ENCODE measurements at places on chromosomes 7 and 10. TPM values are rescaled to one million over a fixed set of nuclear protein-coding genes. Genes with fewer than 3 reads are reported as not detected.

DNA sequence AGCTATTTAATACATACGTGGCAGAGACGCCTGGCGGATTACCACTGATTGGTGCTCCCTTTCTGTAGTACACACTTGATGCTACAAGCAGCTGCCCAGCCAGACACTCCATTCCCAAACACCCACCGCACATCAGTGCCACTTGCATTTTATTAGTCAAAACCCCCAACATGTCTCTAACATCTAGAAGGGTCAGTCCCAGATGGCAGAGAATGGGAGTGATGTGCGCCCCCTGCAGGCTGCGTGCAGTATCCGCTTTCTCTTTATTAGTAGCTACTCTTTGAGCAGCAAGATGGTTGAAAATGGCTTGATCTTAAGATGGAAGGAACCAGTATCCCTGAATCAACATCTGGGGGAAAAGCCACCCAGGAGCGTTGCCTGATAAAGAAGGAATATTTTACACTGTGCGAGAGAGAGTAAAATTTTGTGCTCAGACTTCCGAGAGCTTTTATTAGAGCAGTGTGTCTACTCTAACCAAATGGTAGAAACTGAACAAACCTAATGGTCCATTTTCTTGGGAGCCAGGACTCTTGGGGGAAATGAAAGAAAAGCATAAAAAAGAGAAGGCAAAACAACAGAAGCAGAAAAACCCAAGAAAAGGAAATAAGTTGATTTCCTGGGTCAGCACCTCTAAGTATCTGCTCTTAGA, 78.3 kb downstream of the ST8SIA6 start:
- DNase-seq = peak; percentile 37

DNA sequence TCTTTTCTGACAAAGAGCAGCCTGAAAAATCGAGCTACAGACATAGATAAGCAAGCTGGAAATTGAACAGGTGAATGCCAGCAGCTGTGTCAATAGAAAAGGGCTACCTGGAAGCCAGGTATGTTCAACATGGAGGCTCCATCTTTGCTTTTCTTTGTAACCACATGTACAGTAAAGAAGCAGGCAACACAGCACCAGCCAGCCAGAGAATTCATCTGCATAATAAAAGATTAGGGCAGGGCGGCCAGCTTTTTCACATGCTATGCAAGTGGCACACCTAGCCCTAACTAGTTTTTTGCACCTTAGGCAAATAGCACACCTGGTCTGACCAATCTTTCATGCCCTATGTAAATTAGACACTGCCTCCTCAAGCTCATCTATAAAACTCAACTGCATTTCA, 25.7 kb downstream of the COG5 start:
- DNase-seq = no peak

DNA sequence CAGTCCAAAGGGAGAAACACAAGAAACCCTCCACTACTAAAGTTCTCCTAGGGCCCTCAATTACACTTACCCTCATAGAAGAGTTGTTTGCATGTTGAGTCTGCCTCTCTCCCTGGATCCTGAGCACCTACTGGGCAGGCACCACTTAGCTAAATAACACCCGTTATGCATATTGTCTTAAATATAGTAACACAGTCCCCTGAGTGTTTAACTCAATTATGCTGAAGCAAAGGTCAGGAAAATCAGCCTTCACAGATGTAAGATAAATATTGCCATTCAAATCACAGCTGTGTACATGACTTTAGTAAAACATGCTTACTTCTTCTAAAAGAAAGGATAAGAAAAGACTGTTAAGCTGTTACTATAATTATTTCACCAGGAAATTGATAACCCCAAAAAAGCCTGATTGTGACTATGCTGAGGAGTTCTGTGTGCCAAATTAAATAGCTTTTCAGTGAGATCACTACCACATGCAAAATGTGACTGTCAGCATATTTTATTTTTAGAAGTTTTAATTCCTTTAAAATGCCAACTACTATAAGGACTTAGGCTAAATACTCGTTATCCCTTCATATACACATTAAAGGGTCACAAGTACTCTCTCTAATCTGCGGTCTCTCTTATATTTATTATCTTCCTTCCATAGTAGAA, 733.9 kb upstream of the PHF14 start:
- no peak for DNase-seq

DNA sequence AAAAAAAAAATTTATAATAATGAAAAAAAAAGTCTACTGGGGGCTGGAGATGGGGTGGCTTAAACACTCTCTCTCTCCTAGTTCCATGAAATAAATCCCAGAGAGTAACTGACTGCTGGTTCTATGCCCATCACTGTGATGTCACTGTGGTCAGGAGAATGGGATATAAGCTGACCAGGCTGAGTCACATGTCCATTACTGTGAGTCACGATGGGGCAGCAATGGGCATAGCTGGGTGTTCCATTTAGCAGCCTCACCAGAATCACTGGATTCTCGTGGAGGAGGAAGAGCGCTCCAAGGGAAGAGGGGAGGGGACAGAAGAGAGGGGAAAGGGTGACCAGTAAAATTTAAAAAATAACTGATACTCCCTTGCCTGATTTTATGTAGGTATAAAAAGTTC, 37.1 kb downstream of the MASTL start:
- DNase-seq = peak; percentile 98

DNA sequence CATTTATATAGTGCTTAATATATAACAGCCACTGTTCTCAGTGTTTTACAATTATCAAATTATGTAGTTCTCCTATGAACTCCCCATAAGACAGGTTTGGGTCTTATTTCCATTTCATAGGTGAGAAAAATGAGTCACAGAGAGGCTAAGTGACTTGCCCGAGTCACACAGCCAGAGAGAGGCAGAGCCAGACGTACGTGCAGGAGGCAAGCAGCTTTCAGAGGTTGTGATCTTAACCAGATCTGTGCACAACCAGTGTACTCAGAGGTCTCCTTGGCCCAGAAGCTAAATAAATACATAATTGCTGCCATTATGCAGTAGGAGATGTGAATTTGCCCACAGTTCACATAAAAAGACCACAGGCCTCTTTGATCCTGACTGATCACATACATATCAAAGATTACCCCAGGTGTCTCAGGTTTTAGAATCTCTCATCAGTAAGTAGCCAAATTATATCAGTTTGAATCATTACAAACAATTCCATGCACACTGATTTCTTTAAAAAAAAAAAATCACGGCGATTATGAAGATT, 304.7 kb upstream of the AOAH start:
- DNase-seq = no peak

- DNase-seq = no peak
Observed at GRCh38 chr7:121473645-121474300, 77.7 kb upstream of the FAM3C start.

DNA sequence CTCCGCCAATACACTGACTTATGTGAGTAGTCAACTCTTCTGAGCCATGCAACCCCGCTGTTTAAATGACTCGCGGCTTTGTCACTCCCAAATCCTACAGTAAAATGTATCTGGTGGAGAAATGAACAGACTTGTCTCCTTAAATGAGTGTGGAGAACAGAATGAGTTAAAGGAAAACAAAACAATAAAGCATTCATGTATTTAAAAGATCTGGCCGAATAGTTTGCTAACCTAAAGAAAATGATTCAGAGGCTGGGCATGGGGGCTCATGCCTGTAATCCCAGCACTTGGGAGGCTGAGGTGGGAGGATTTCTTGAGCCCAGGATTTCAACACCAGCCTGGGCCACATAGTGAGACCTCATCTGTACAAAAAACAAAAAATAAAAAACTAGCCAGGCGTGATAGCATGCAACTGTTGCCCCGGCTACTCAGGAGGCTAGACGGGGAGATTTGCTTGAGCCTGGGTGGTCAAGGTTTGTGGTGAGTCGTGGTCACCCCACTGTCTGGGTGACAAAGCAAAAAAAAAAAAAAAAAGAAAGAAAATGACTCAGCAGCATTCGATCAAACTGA, 86.5 kb upstream of the PFKP start:
- DNase-seq = peak; percentile 45

DNA sequence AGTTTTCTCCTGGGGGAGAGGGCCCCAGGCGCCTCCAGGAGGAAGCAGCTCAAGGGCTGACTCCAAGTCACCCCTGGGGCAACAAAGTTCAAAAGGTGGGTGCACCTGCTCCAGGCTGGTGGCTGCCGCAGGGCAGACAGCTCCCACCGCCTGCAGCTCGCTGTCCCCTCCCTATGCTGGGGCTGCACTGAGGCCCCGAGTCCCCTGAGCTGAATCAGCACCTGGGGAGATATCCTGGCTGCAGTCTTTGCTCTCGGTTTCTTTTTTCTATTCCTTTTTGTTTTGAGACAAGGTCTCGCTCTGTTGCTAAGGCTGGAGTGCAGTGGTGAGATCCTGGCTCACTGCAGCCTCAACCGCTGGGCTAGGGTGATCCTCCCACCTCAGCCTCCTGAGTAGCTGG, 183.4 kb downstream of the DNAJB6 start:
- no peak for DNase-seq

- DNase-seq = no peak
Observed at GRCh38 chr10:43419997-43420368, 11.0 kb upstream of the HNRNPF start.

GRCh38 chr10:77522268-77522809, 115.3 kb downstream of the KCNMA1 start:
- no peak for DNase-seq

DNA sequence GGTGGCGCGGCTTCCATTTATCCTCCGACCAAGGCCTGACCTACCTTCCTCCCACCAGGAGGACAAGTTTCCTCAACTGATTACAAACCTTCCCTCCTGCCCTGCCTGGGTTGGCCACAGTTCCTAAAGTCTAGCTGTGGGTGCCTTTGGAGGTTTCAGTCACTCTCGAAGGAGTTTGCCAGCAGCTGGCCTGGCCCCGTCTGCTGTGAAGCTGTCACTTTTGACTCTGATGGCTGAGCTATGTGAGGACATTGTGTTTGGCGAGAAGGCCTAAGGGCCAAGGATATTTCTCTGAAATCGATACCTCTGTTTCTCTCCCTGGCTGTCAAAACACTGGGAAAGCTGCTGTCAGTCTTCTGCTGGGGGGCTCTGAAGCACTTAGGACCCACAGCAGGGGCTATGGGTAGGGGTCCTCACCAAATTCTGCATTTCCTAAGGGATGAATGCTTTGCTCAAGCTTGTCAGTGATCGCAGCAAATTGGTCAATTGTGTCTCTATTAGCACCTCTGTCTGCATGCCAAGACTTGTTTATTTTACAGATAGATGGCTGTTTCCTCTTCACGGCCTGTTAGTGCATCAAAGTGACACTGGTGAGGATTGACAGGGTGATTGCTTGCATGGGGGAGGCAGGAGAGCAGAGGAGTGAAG, 31.9 kb upstream of the SAMD8 start:
- no peak for DNase-seq

GRCh38 chr7:25662841-25663800, 434.8 kb upstream of the NPVF start:
- no peak for DNase-seq

GRCh38 chr10:97640174-97640867, at the start of gene PI4K2A:
PI4K2A (plus strand) TSS chr10:97640671; CDS start chr10:97640743, 72 bp downstream.
- peak; percentile 97 for DNase-seq

- DNase-seq = no peak
Observed at GRCh38 chr7:153301936-153302335, 542.4 kb downstream of the ACTR3B start.

DNA sequence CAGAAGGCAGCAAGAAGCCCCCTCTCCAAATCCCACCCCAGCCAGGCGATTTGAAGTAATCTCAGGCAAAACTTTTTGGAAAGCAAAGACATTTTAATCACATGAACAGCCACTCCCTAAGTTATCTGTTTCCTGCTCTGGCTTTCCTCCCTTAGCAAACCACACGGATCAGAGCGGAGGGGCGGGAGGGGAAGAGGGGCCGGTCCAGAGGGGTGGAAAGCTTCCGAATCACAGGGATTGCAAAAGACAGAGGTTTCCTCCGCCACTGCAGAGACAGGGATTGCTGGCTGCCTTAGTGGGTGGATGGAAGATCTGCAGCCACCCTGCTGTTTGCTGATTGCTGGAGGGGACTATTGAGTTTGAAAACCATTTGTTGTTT, 41.2 kb downstream of the ZCCHC24 start:
- DNase-seq = peak; percentile 93

GRCh38 chr10:7857262-7857661, 39.0 kb downstream of the TAF3 start:
- peak; percentile 10 for DNase-seq

DNA sequence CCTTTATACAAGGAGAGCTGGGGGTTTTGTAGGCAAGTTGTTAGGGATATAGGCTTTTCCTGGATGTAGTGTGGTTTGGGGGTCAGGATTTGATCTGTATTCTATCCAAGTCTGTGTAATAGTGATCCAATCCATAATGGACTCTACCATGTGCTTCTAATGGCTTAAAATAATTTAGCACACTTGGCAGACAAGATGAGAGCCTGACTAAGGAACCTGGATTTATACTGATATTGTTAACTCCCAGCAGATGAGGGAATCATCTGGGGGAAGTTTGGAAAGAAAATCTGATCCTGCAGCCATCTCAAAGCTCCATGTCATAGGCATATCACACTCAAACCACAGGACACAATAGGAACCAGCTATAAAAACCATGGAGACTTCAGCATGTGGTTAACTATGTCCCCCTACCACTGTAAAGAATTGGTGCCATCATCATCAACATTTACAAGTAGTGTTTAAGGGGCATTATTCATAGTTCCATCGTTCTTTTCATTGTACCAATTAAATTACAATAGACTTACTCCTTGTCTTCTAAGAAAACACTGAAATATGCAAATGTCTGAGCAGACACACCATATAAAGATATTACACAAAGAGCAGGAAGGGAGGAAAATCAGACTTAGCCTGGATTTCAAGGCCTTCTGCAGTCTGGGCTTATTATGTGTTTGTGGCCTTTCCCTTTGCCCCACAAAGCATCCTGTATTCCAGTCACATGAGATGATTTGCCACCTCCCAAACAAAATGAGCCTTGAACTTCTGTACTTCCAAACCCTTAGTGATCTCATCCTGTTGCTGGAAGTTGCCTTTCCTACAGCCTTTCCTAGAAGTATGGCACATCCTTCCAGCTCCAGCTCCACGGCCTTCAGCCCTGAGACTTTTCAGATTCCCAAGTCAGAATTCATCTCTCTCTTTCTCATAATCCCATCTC, 22.5 kb upstream of the HPS1 start:
- DNase-seq = no peak

The DENND2A gene
- 26.9 TPM for total RNA-seq

The CDK1 gene
- total RNA-seq = 275 TPM

The ZRANB1 gene
- 10.8 TPM for total RNA-seq

The SPDYE11 gene
- not detected for total RNA-seq

The VIPR2 gene
- total RNA-seq = not detected

The AZGP1 gene
- 2.2 TPM for total RNA-seq

The LRRD1 gene
- total RNA-seq = not detected
